Epithelial cell of proximal tubule (primary cell): ENCODE measurements at places on chromosomes 7 and 10. TPM values are rescaled to one million over a fixed set of nuclear protein-coding genes. Genes with fewer than 3 reads are reported as not detected.

HOXA9 gene
- total RNA-seq, result 82.4 and 104 TPM in 2 replicates

GRCh38 chr7:83301416-83301815 is 138.7 kb upstream of the PCLO start:
- DNase-seq, result no peak

DNA sequence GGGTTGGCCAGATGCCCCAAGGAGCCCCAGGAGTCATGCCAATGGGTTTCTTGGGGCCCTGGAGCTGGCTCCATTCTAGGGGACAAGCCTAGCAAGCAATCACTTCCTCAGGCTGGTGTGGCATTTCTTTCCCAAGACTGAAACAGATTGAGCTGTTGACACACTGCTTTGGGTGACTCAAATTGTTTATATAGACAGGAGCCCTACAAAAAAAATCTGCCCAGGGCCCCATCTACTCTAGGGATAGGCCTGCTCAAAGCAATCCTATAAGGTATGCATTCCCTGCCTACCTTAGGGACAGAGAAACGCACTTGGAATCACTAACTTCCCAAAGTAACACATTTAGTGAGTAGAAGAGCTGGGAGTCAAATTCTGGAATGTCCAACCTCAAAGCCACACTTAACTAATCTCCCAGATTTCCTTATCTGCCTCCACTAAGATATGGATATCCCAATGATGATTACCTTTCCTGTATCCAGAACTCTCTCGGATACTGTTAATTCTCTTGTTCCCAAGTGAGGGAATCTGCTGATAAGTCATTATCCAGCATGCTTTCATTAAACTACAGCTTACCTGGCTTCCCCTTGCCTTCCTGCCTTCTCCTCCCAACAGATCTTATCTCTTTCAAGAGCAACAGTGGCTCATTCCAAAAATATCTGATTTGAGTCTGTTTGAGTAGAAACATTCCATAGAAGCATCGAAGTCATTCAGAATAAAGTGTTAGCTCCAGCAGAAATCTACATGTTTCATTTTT is 3.1 kb downstream of the ABLIM1 start:
- no peak for DNase-seq

KNDC1 gene
- 0.06 and 0.65 TPM in 2 replicates for total RNA-seq

VGF gene
- 1.4 and 20.9 TPM in 2 replicates for total RNA-seq

DNA sequence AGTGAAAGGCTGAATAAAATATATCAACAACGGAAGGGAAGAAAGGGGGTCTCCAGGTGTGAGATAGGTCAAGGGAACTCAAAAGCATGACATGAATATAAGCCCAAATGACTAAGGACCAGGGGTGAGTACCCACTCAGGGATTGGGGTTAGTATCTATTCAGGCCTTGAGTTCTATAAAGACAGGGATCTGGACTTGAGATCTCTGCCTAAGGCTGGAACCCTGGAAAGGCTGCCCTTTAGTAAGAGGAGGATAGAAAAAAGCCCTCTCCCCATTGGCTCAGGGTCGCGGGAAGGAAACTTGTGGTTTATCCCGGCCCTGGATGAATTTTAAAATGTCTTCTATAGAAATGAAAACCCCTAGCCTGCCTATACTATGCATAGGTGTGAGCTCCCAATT is 2.4 kb upstream of the ITPRIP start:
- no peak for DNase-seq

WNT8B gene
- total RNA-seq, result not detected in 2 replicates

- DNase-seq, result no peak
Observed at GRCh38 chr10:86226781-86227201, 139.8 kb downstream of the GRID1 start.

LOXL4 gene
- 5.4 and 6.1 TPM in 2 replicates for total RNA-seq

DNA sequence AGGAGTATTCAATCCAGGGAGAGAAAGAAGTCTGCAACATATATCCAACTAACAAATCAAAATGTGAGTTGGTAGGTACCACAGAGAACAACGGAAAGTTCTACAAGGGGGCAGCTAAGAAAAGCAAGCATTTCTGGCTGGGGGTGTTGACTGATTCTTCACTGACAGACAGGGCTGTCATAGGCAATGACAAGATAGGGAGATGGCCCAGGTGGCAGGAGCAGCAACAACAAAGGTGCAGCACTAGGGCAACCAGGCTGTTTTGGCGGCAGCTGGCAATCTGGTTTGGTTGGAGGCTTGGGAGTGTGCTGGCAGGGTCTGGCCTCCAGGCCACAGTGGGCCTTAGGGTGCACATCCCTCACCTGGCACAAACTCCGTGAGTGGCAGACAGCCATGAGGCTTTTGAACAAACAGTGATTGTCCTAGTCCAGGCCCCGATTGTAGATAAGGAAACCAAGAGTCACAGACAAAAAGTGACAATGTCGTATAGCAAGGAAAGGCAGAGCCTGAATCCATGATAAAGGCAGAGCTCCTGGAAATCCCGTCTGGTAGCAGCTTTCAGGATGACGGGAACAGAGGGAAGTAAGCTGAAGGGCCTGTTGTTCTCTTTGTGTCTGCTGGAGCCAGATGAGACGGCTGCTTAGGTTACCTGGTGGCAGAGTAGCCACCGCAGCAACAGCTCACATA is 28.4 kb downstream of the DPCD start:
- no peak for DNase-seq

ODAD2 gene
- total RNA-seq, result 0.80 and 1.7 TPM in 2 replicates

DNA sequence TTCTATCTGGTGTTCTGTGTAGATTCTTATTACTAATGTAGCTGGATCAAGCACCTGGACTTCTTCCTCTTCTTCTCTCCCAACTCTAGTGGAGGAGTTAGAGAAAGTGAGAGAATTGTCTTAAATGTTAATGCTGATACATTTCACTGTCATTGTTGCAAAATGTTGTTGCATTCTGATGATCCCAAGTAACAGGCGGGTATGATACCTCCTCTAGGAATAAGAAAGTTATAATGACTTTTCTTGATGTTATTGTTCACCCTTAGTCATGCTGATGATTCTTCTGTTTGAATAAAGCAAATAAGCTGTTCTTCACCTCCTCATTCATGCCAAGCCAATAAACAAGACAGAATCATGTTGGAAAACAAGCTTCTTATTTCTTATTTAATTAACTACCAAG is 9.1 kb downstream of the CHRM2 start:
- no peak for DNase-seq

GRCh38 chr7:17447728-17448478 is 149.5 kb downstream of the AHR start:
- no peak for DNase-seq

KIF5B gene
- 106 and 109 TPM in 2 replicates for total RNA-seq

- DNase-seq, result no peak
Observed at GRCh38 chr10:10528563-10528910, 489.1 kb upstream of the CELF2 start.

DNA sequence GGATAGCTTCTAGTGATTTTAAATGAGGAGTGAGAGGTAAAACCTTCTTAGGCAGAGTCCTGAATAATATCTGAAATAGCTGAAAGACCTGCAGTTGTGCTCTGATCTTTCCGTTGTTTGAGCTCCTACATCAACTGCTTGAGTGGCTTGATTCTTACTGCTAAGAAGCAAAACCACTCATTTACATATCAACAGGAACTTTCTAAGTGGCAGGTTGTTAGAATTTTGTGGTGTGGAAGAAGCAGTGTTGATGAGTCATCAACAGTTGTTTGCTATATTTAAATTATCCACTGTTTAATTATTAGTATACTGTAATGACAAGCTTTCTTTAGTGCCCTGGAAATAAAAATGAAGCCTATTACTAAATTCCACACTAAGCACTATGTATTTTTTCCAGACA is 689.5 kb downstream of the DNAJB9 start:
- DNase-seq, result no peak
